ENCODE measurements at places on chromosomes 7 and 10.

DNA sequence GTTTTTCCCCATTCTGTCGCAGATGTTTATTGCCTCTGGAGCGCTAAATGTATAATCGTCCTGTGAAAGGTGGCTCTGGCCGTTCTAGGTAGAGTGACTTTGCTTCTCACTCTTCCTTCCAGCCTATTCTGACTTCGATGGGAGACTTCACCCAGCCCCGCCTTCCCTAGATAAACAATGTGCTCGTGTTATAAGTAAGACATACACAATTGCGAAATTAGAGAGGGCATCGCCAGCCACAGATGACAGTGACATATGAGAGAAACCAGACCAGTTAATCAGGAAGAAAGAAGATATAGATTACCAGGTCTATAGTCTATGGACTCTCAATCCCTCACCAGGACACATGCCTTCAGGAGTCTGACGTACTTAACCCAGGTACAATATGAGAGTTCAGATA is 1050.5 kb upstream of the AUTS2 start:
- DNase-seq: no peak

- peak; percentile 9 for DNase-seq
Observed at GRCh38 chr10:132319853-132320653, 11.9 kb upstream of the LRRC27 start.

DNA sequence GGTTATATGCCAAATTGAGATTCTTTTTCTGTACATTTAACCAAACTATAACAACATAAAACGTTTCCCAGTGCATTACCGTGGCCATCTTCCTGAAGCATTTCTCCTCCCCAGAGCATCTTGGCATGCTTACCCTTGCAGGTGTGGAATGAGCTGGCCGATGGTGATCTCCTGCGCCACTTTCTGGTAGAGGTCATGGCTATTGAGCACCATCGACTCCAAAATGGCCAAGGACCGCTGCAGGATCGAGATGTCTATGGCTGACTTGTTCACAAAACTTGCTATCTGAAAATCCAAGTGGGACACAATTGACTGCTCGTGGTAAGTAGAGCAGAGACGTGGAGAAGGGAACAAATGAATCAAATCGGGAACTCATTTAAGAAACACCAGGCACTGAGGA is 223.9 kb downstream of the ELMO1 start:
- no peak for DNase-seq

DNA sequence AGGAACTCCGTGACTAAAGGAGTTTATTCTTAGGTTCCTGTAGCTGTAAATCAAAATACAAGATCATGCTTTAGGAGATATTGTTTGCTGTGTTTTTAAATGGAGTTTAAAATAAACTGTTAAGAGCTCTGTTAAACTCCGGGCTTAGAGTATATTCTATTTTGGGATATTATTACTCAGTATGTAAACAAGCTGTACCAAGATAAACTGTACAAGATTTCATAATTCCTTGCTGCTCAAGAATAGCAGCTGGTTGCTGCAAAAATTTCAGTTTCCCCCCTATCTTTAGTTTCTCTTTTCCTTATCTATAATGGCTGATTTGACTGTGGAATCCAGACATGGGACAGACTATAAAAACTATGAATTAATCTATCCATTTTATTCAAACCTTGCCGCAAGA is 215.7 kb downstream of the HTR7 start:
- DNase-seq: no peak

DNA sequence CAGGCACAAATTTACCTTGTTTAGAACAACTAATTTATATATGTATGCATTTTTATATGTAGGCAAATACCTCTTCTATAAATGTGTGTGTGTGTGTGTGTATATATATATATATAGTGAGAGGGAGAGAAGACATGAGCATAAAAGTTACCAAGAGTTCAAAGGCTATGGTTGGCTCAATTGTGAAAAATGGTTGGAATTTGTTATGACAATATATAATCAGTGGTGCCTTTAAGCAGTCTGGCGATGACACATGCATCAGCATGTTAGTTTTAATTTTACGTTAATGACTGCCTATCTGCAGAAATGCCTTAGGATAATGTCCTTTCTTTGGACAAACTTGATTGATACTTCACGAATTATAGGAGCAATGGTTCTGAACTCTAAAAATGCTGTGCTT is 980.8 kb upstream of the LRRTM3 start:
- DNase-seq: no peak

DNA sequence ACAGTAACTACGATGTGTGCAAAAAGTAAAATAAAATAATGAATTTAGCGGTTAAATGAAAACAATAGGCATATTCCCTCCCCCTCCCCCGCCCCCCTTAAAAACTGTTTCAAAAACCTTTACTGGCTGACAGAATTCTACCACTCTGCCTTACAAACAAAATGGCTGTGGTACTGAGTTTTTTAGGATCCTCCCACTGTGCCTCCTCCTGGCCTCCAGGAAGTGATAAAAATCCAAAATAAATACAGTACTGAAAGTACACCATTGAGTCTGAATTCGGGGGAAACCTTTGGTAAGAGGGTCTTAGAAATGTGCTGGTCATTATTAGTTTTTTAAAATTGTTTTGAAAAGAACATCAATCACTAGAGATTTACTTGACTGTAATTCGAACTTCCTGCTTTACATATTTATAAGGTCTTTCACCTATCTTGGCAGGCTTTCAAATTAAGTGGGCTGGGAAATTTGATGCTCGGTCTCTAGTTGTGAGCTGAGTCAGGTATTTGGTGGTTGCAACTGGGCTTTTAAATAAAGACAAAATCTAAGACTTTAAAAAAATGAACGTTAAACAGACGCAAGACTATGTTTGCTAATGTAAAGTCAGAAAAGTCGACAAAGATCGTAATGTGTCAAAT is 32.5 kb upstream of the EPC1 start:
- DNase-seq: no peak

- no peak for DNase-seq
Observed at GRCh38 chr7:90994601-90995000, 269.6 kb upstream of the FZD1 start.

GRCh38 chr10:122515588-122516231 is 44.8 kb upstream of the DMBT1 start:
- no peak for DNase-seq

- no peak for DNase-seq
Observed at GRCh38 chr7:78769481-78770101, 683.9 kb downstream of the MAGI2 start.

DNA sequence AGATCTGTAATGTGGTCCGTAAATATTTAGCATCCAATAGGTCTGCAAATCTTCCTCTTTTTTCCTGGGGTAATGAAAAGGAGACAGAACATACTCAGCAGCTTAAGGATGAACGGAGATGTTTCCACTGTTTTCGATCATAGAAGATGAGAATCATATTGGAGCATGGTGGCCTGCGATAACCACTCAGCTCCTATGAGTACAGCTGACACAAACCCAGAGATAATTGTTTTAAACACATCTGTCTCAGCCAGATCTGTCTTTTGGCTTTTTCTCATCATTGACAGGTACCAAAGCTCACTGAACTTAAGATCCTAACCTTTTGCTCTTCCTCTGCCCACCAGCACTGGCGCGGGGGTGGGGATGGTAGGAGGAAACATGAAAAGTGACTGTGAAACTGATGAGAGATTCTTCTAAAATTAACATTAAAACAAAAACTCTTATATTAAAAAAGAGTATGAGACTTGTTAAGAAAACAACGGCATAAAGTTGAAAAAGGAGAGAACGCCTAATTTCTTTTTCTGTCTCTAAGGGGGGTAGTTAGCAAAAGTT is 71.0 kb downstream of the SVOPL start:
- no peak for DNase-seq
